ENCODE measurements at places on chromosomes 7 and 10.

GRCh38 chr10:113620511-113620910, 43.3 kb downstream of the NRAP start:
- DNase-seq: no peak

- DNase-seq: no peak
Measured at GRCh38 chr10:32171204-32171603, 115.0 kb upstream of the KIF5B start.

DNA sequence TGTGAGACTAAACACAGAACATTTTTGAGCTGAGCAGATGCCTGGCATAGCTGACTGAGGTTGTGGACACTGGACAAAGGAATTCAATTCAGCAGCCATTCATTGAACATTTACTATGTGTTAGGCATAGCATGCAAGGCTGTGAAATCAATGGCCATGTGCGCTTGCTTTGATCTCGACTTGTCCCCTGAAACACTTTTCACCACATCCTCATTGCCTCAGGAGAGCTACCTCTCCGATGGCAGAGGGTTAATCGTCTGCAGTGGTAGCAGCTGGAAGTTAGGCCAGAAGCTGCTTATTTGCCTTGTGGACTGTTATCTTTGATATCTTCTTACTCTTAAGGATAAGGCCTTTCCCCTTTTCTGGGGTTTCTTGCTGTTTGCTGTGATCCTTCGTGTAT, 297.8 kb downstream of the AUTS2 start:
- no peak for DNase-seq

- DNase-seq: no peak
Measured at GRCh38 chr10:63052083-63052482, 81.0 kb upstream of the NRBF2 start.

GRCh38 chr10:29181936-29182335, 106.9 kb upstream of the LYZL1 start:
- DNase-seq: no peak

DNA sequence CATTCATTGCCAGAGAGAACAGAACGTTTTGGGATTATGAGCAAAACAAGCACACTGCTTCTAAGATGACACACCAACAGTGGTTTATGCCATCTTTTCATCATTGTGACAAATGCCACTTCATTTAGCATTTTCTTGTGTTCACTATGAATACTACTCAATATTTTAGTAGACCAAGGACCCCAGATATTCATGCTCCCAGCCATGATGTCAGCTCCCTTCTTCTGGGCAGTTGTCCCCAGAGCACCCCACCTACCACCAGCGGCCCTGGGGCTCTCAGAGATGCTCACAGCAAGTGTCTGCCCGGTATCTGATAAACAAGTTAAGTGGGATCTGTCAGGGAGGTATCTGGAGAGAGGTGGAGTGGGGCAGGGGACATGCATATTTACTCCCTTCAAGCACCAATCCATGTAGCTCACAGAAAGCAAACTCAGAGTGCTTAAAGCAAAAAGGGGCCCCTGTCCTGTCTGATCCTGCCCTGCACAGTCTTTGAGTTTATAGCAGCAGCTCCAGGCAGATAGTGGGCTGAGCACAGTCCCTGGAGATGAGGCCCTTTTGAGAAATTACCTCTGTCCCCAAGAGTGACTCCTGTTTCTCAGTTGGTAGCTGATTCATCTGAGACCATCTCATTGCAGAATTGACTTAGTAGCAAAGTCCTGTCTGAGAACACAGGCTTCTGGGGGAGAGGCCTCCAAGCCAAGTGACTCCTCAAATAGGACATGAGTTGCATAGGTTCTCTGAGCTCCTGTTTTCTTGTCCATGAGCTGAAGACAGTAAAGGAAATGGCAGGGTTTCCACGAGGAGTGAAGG, 281.8 kb upstream of the KLF6 start:
- DNase-seq: no peak

DNA sequence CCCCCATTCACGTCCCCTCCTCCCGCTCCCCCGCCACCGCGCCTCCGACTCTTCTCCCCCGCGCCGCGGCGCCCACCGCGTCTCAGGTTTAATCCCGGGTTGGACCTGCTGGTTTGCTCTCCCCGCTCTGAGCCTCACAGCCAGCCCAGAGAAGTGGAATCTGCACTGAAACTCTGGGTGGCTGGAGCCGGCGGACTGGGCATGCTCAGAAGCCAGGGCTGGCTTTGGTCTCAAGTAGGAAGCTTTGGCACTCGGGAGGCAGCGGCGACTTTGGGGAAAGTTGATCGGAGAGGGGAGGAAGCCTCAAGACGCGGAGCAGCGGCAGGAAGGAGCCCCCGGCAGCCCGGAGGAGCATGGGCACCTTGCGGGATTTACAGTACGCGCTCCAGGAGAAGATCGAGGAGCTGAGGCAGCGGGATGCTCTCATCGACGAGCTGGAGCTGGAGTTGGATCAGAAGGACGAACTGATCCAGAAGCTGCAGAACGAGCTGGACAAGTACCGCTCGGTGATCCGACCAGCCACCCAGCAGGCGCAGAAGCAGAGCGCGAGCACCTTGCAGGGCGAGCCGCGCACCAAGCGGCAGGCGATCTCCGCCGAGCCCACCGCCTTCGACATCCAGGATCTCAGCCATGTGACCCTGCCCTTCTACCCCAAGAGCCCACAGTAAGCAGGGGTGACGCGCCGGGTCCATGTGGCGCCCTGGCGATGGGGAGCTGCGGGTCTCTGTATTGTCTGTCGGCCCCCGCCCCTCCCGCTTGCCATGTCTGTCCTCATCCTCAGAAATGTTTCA, at the start of gene PRKG1:
TSS of gene PRKG1 (plus strand) at position 250 of the 791 bp plus-strand sequence.
- DNase-seq: no peak

DNA sequence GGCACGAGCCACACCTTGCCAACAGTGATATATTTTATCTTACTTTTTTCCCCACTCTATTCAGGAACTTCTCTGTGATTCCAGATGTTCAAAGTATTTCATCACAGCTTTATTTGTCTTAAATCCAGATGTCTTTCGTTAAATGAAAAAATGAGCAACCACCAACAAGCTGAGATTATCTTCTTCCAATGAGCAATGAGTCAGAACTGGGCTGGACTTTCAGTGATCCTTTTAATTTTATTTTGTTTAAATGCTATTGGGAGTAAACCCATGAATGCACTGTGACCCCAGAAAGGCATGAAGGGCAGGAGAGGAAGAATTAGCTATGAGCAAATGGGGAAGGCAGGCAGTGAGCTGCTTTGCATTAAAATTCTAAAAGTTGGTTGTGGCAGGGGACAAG, 77.6 kb upstream of the IMMP2L start:
- no peak for DNase-seq

- no peak for DNase-seq
Measured at GRCh38 chr10:113171662-113172061, 221.6 kb downstream of the TCF7L2 start.

DNA sequence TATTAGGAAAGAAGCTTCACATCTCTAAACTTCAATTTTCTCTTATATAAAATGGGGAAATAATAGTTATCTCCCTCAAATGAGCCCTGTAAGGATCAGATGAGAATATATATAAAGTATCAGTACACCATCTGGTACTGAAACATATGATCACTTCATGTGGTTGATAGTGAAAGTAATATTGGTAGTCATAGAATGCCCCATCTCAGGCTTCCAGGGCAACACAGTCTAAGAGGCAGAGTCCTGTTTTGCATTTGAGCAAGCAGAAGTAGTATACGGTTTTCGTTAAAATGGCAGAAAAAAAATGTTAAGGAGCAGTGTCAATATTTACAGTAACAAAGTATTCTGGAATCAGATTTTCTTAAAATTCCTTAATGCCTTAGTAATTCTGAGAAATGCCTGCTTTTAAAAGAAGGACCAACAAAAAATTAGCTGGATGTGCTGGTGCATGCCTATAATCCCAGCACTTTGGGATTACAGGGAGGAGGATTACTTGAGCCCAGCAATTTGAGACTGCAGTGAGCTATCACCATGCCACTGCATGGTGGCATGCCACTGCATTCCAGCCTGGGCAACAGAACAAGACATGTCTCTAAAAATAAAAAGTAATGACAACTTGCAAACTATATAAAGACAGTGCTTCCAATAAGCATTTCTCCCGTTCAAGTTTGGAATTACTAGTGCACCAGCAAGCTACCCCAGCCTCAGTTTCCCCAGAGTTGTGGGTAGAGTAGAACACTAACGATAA, 19.8 kb downstream of the KBTBD2 start:
- DNase-seq: no peak

DNA sequence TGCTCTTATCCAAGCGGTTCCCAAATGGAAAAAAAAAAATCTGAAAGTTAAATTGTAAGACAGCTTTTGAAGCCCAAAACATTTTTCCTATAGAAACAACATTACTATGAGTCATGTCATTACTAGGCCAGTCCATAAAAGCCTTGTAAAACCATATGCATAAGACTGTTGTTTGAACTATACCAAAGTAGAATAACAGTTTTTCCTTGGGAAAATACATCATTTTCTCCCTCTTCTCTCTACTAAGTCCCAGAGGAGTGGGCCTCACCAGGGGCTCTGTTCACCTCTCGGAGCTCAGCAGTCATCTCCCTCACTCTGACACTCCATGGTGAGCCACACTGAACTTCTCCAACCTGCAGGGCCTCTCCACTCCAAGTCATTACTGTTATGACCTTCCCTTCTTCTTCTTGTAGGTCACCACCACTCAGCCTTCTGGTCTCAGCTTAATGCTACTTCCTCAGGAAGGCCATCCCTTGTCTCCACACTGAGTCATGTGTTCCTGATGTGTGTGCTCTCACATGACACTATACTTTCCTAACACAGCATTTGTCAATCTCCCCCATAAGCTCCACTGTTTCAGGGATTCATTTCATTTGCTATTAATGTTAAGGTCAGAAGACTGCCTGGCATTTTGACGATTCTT, 32.5 kb downstream of the ZNF438 start:
- DNase-seq: no peak

DNA sequence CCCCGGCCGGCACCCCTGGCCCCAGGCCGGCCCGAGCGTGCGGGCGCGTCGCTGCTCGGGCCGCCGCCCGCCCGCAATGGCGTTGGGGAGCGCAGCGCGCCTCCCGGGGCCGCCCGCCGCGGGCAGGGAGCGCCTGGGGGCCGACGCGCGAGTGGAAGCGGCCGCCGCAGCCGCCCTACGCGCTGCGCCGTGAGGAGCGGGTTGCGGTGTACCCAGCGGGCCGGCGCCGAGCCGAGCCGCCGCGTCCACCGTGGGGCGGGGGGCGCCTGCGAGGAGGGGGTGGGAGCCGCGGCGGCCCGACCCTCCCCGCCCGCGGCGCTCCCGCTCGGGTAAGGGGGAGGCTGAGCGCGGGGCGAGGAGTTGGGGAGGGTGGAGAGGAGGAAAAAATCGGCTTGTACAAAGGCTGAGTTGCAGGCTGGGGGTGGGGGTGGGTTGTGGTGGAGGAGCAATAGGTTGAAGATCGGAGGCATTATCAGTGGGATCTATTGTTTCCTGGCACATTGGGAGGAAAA, 473 bp downstream of the PPP1R9A start:
- DNase-seq: no peak

GRCh38 chr7:151431281-151431767, 8.6 kb downstream of the CRYGN start:
- DNase-seq: no peak

- no peak for DNase-seq
Measured at GRCh38 chr7:54687462-54688212, 71.4 kb downstream of the SEC61G start.

GRCh38 chr10:35369049-35369611, 32.8 kb downstream of the CCNY start:
- DNase-seq: no peak

- DNase-seq: no peak
Measured at GRCh38 chr7:102895602-102896001, 17.2 kb upstream of the LRRC17 start.

DNA sequence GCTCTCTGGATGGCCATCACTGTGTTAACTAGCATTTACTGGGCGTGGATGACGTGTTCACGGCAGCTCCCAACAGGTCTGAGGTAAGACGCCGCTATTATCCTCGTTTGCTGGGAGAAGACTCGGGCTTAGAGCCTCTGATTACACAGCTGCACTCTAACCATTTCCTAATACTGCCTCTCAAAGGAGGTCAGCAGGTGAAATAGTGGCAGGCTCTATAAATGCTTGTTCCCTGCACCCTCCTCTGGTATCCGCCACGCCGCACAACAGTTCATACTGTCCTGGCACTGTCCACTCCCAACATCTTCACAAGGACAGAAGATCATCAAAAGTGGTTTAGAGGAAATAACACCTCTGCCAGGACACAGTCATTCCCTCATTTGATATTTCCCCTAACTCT, 28.3 kb downstream of the HIPK2 start:
- no peak for DNase-seq

- no peak for DNase-seq
Measured at GRCh38 chr10:30294476-30295240, 54.4 kb downstream of the MTPAP start.

GRCh38 chr7:42485301-42485766, 248.3 kb upstream of the GLI3 start:
- DNase-seq: no peak

GRCh38 chr7:74480861-74481417, 27.2 kb downstream of the GTF2IRD1 start:
- no peak for DNase-seq

- DNase-seq: no peak
Measured at GRCh38 chr10:99522470-99523250, 10.1 kb upstream of the NKX2-3 start.

DNA sequence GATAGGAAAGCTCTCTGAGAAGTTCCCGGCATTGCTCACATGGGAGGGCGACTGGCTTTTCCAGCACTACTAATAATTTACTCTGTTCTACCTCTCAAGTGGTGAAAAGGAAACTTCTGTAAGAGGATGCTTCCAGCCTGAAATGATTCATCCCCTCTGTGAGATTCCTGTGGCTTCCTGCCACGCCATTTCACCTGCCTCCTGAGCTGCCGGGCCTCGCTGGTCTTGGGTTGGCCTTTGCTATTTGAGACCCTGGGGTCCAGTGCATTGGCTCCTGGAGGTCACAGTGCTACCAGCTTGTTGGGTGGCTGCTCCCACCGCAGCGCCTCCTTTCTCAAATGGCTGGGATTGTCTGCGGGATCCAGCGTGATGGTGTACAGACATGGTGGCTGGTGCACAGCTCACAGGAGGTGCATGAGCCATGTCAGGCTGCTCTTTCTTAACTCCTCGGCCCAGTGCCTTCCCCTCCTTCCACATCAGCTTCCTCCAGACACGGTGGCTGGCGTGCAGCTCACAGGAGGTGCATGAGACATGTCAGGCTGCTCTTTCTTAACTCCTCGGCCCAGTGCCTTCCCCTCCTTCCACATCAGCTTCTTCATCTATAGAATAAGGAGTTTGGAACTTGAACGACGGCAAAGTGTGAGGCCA, 42.9 kb upstream of the PCBD1 start:
- no peak for DNase-seq

Measured in DMS79 (cell line).